Activated T-helper 1 cell treated with anti-CD3 and anti-CD28 coated beads, Interleukin-2, amount 50 U/mL, for 16 hours (primary cell): ENCODE measurements at places on chromosomes 12 and 14.

DNA sequence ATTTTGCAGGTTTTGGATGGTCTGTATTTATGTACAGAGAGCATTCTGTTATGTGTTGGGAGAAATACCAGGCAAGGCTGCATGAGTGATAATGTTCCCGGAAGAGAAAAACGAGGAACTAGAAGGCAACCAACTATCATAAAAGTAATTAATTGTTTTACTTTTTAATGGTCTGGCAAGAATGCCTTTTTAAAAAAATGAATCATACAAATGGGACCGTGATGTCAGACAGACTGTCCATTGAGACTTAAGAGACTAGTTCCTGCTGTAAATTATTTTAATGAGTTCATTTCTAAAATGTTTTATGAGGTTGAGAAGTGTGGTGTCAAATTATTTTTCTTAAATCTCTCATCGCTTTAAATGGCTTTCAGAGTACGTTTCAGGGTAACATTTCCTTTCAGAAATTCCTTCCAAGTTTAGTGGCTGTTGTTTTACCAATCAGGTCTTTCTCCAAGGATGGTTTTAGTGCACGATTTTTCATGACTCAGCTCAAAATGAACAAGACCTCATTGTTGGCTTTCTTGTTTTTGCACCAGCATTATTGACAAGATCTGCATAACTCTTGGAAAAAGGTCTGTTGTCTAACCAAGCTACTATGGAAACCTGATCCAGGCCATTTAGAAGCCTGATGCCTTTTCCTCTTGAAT, 86.1 kb upstream of the ARHGAP5 start:
- DNase-seq = no peak

- DNase-seq = no peak
These were observed 84.9 kb downstream of the ASCL4 start for GRCh38 chr12:107859367-107859766.

DNA sequence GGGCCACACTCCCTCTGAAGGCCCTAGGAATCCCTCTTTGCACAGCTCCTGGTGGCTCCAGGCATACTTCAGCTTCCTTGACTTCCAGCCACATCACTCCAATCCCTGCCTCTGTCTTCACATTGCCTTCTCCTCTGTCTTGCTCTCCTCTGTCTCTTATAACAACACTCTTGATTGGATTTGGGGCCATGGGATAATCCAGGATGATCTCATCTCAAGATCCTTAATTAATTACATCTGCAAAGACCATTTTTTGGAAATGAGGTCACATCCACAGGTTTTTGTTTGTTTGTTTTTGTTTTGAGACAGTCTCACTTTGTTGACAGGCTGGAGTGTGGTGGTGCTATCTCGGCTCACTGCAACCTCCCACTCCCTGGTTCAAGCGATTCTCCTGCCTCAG, 88.7 kb downstream of the TMTC1 start:
- no peak for DNase-seq

DNA sequence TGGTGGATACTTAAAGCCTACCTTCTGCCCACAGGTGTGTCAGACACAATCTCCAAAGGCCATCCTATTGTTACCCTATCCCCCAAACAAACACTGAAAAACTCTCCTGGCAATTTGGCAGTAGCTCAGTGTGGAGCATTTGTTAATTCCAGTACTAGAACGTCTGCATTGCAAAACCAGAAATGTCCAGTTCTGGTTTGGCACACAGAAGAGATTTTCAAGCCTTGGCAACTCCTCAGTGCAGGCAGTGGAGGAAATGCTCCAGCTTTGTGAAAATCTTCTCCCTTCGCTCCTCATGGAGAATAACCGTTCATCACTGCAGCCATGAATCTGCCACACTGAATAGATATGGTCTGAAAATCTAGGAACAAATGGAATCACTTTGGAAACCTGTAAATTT, 5.3 kb upstream of the SOCS2 start:
- no peak for DNase-seq

GRCh38 chr14:22482085-22482694, 106.8 kb downstream of the DAD1 start:
- no peak for DNase-seq

- no peak for DNase-seq
These were observed 153.2 kb upstream of the ALG10B start for GRCh38 chr12:38163442-38163801.

GRCh38 chr14:72917094-72917802, 9.0 kb upstream of the DCAF4 start:
- no peak for DNase-seq

GRCh38 chr14:94517641-94518257, 8.5 kb upstream of the SERPINA12 start:
- no peak for DNase-seq

GRCh38 chr12:121087467-121088194, 45.0 kb upstream of the P2RX7 start:
- no peak for DNase-seq

DNA sequence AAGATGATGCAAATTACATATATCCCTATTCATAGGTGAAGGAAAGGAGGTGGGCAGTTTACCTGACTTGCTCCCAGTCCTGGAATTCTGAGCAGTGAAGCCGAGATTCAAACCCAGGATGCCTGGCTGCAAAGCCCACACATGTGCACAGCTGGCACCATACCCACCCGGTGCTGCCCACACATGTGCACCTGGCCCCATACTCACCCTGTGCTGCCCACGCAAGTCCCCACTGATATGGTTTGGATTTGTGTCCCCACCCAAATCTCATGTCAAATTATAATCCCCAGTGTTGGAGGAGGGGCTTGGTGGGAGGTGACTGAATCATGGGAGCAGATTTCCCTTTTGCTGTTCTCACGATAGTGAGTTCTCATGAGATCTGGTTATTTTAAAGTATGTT, 179.2 kb upstream of the C14orf180 start:
- no peak for DNase-seq

- no peak for DNase-seq
These were observed 14.3 kb downstream of the CAMKK2 start for GRCh38 chr12:121282072-121282742.

DNA sequence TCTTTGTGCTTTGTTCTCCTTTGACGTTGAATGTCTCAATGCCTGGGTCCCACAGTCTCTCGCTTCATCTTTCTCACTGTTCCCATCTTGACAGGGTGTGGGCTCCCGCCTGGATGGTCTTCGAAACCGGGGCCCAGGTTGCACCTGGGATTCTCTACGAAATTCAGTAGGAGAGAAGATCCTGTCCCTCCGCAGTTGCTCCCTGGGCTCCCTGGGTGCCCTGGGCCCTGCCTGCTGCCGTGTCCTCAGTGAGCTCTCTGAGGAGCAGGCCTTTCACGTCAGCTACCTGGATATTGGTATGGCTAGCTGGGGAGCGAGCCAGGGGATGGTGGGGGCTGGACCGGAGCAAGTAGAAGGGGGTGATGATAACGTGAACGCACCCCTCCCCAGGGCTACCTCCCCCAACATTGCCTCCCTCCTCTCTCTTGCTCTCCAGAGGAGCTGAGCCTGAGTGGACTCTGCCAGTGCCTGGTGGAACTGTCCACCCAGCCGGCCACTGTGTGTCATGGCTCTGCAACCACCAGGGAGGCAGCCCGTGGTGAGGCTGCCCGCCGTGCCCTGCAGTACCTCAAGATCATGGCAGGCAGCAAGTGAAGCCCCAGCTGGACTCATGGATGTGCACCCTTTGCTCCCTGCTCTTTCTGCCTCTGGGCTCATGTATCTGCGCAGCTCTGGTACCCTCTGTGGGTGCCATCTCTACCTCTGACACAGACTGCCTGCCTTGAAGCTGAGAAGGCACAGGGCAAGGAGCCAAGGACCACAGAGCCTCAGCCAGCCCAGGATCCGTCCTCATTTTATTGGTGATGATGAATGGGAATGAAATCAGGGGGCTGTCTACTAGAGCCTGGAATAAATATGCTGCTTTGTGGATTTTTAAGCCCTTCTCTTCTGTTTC, 1.5 kb downstream of the NPFF start:
- no peak for DNase-seq

DNA sequence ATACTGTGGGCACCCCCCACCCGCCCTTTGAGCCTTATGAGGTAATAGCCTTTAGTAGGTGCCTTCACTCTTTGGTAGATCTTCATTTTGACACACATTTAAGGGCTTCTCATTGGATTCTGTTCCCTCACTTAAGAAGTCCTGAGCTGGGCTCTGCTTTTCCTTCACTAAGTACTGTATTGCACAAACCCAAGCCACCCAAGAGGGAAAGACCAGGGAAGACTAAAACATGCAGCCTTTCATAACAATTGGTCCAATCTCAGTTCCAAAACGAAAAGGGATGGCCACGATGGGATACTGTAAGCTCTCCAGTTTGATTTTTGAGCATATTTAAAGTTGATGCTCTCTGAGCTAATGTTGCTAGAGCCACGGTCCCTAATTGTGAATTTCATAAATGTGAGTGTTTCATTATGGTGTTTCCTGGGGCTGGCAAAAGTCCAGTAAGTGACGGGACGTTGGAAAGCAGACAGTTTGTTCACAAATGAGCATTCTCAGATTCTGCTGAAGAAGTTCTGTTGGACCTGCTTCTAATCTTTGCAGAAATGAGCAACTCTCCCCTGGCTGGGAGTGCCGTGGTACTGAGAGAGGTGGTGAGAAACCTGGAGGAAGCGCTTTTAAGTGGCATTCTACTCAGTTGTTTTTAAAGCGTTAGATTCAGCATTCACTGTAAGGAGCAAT, 9.4 kb downstream of the SSPN start:
- no peak for DNase-seq
